ENCODE measurements at places on chromosomes 6 and 20. TPM values are rescaled to one million over a fixed set of nuclear protein-coding genes. Genes with fewer than 3 reads are reported as not detected.

- no peak for DNase-seq
Observed at GRCh38 chr6:48766349-48766748, 655.4 kb upstream of the PTCHD4 start.

- peak; percentile 48 for DNase-seq
Observed at GRCh38 chr20:46022411-46023147, 6.4 kb upstream of the SLC12A5 start.

GRCh38 chr6:135183002-135183531 is 2.0 kb downstream of the MYB start:
- DNase-seq, result no peak

DNA sequence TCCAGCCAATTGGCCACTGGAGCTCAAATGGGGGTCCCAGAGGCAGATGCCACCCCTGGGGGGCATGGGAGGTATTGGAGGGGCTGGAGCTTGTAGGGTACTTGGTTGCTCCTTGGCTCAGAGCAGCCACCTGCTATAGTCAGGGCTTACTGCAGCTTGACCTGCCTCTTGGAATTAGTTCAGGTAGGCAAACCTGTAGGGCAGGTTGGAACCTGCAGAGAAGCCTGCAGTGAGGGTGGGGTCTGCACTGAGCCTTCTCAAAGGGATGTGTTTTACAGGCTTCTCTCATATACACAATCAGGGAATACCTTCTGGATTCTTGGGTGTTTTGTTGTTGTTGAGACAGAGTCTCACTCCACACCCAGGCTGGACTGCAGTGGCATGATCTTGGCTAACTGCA is 94.2 kb upstream of the MYL9 start:
- no peak for DNase-seq

The CEP162 gene
- 49.4 TPM for total RNA-seq

The IL17F gene
- not detected for total RNA-seq

Measured in occipital lobe (tissue), 3 donors.